ENCODE measurements at places on chromosomes 3 and 15. TPM values are rescaled to one million over a fixed set of nuclear protein-coding genes. Genes with fewer than 3 reads are reported as not detected.

DNA sequence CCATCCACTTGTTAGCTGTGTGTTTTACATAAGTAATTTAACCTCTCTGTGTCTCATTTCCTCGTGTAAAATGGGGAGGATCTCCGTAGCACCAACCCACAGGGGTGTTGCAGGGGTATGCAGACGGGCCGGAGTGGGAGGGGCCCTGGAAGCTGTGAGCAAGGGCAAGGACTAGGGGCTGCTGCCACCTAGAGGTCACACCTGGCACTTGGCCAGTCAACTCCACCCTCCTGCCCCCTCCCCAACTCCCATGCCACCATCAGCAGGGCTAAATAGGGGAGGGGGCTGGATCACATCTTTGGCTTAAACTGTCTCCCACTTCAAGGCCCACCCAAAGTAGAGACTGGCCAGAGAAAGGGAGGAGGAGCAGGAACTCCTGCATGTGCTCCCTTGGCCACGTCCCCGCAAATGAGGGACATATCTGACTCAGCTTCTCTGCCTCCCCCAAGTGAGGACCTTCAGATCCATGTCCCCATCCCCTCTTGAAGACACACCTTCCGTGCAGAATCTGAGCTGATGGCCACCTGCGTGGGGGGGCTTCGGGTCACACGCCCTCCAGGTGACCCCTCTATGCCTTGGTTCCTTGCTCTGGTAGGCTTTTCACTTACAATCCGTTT is 2.6 kb downstream of the CCDC9B start:
- no peak overlapping the region for H3K27ac ChIP-seq
- no peaks in the 10 kb centered on the region for H3K36me3 ChIP-seq
- H3K4me3 ChIP-seq, result no peak overlapping the region
- DNase-seq, result peak; percentile 77
- no peaks in the 10 kb centered on the region for H3K27me3 ChIP-seq

DNA sequence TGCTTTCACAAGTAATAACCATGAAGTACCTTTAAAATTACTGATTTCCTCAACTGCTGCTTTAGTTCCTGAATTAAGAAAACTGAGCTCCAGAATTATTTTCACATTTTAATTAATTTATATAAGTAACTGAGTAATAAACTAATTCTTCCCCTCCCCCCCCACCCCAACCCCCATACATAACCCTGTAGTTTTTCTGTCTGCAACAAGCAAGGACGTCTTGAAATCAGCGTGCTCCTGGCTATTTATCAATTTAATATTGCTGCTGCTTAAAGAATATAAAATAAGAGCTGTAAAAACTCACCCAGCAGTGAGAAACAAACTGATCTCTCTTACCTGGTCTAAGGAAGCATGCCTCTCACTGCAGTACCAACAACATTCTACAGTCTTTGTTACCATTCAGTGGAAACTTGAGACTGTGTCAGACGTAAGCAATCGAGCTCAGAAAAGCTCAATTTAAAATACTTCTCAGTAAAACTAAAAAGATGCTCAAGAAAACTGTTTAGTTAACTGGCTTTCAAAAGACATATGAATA is 121.0 kb downstream of the TFDP2 start:
- H3K27me3 ChIP-seq, result no peaks in the 10 kb centered on the region
- H3K27ac ChIP-seq, result peak overlapping the region; percentile 70
- peak overlapping the region; percentile 94 for H3K4me3 ChIP-seq

DNA sequence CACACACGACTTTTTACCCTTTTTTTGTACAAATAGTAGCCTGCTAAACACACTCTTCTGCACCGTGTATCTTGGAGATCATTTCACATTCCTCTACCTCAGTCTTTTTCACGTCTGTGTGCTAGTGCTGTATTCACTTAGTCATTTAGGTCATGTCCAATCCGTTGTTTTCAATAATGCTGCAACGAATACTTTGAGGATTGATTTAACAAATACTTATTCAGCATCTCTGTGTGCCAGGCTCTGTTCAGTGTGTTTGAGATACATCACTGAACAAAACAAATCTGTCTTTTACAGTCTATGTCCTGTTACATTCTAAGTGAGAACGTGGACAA is 882 bp downstream of the JMJD7 start:
- H3K4me3 ChIP-seq, result peak overlapping the region; percentile 89
- peak overlapping the region; percentile 84 for H3K27ac ChIP-seq
- H3K36me3 ChIP-seq, result peaks cover 14% of the 10 kb centered on the region
- DNase-seq, result no peak
- H3K4me1 ChIP-seq, result peaks cover 39% of the 10 kb centered on the region
- H3K27me3 ChIP-seq, result no peaks in the 10 kb centered on the region

Gene CYP1A2
- not detected for total RNA-seq

DNA sequence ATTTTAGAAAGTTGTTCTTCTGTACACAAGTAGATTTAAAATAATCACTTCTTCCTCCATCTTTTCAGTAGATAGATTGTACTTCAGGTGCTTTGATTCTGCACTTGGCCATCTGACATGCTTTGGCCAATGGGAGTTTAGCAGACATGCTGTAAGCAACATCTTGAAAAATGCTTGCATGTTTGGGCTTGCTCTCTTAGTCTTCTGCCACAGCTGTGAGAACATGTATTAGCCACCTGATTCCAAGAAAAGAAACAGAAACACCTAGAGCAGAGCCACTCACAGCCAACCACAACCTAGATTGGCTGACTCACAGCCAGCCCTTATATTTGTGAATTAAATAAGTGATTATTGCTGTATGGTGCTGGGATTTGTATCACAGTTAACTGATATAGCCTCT is 70.2 kb upstream of the GADL1 start:
- peaks cover 4% of the 10 kb centered on the region for H3K36me3 ChIP-seq
- peak overlapping the region; percentile 73 for H3K27ac ChIP-seq
- H3K4me1 ChIP-seq, result peaks cover 17% of the 10 kb centered on the region
- H3K27me3 ChIP-seq, result peaks cover 5% of the 10 kb centered on the region
- peak overlapping the region; percentile 8 for H3K4me3 ChIP-seq
- no peak for DNase-seq
